Activated naive CD4-positive, alpha-beta T cell (primary cell): ENCODE measurements at places on chromosomes 2 and 18.

GRCh38 chr18:60506682-60507081 lies 134.1 kb upstream of the MC4R start:
- DNase-seq: no peak

DNA sequence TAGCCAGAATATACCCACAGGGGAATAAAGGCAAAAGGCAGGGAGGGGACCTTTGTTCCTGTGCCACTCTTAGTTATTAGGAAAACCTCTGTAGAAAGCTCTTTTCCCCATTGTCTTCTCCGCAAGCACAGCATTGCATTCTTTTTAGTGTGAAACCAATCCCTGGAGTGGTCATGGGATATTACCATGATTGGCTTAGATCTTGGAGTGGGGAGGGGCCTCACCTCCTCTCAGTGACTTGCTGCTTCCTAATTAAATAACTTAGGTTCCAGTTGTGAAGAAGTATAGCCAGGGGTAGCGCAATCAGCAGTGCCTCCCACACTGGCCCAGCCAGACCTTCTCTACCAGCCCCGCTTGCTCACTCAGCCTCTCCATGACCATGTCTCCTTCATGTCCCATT lies 49.9 kb upstream of the AFF3 start:
- no peak for DNase-seq

- DNase-seq: no peak
These were observed 113.4 kb downstream of the GBX2 start for GRCh38 chr2:236054621-236055305.

- DNase-seq: no peak
These were observed 257.7 kb downstream of the PTGR3 start for GRCh38 chr18:74951165-74951760.

DNA sequence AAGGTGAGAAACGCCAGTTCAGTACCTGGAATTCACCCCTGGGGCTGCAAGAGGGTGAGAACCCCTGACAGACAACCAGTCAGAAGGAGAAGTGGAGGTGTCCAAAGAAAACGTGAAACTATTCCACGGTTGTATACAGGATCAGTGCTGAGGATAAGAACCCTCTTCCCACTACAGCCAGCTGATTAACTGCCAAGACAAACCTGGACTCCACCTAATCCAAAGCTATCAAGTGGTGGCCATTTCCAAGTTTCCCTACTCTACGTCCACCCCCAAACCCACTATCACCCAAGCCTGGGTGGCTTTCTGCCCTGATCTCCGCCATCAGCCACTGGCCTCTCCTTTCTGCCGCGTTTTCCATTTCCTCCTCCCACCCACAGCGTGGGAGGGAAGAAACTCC lies 312.3 kb upstream of the ID2 start:
- no peak for DNase-seq

DNA sequence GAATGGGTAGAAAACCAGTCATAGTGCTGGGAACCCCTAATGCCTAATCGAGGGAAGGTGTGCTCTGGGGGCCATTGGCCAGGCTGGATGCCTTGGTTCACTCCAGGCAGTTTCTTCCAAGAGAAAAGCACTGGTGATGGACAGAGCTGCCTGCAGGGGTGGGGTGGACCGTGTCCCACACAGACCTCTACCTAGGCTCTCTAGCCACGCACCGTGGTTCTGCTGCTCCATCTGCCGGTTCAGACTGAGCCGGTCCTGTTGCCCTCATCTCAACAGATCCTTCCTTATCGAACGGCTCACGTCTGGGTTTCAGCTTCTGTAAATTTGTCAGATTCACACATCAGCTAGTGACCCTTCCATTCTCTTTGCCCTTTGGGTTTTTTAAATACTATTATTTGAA lies 46.4 kb downstream of the RALB start:
- DNase-seq: no peak

- no peak for DNase-seq
These were observed 149.2 kb downstream of the ABCA12 start for GRCh38 chr2:214989187-214989586.

GRCh38 chr2:201821080-201821479 lies 14.7 kb downstream of the CDK15 start:
- DNase-seq: no peak

DNA sequence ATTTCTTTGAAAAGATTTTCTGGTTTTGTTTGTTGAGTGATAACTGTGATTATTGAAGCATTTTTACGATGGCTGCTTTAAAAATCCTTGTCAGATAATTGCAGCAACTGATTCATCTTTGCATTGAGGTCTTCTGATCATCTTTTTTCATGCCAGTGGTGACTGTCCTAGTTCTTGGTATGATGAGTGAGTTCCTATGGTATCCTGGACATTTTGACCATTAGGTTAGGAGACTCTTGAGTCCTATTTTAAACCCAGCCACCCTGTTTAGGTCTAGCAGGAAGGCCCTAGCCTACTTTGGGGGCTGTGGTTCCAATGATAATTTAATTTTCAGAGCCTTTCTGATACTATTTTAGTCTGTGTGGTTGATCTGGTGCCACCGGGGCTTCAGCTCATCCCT lies 72.7 kb upstream of the REV1 start:
- DNase-seq: no peak

DNA sequence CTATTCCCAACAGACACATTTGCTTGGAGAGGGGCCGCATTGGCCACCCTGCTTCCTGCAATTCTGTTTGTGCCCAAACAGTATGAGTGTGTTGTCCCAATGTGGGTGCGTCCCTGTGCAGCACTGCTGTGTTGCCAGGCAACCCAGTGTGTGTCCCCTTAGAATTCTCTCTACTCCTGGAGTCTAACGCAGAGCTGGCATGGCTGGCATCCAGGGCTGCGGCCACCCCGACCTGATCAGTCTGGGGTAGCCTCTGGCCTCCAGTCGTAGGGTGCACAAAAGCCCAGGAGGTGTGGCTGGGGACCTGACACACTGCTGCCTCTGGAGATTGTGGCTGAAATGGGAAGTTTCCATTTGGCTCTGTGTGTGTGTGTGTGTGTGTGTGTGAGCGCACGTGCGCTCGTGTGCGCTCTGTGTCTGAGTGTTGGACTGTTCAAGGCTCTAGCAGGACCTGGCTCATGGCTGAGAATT lies 48.0 kb downstream of the TEX44 start:
- DNase-seq: no peak

DNA sequence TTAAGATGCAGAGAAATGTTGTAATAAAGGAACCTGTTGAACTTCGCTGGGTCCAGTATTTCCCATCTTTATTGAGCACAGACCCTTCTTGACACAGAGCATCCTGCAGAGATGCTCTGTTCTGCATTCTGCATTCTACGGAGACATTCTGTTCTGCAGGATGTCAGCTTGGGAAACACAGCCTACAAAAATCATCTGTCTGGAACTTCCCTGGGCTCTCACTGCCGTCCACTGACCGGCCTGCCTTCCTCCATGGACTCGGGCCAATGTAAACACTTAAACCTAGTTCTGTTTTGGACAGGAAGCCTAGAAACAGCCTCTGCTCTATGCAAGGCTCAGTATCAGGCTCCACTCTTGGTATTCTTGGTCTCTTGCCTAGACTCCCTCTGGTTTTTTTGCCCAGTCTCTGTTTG lies 90.0 kb upstream of the PPP1CB start:
- DNase-seq: no peak

DNA sequence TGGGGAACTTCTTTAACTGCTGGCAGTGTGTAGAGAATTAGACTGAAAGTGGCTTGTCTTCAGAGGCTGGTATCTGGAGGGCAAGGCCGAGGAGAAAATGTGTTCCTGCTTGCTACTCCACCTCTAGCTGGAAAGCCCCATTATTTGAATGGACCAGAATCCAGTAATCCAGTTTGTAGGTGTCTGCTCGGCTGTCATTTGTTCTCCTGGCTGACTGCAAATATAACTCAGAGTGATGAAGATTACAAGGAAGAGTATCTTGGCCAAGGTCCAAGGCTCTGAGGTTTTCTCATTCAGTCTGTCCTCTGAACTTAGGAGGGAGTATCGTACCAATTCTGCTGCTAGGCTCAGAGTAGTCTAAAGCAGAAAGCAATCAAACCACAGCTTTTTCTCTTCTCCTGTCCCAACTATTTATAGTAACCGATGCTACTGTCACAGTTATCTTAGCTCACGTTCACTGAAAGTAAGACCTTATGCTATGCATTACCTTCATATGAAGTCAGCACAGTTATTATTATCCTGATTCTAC lies 228.6 kb downstream of the SETBP1 start:
- DNase-seq: no peak

DNA sequence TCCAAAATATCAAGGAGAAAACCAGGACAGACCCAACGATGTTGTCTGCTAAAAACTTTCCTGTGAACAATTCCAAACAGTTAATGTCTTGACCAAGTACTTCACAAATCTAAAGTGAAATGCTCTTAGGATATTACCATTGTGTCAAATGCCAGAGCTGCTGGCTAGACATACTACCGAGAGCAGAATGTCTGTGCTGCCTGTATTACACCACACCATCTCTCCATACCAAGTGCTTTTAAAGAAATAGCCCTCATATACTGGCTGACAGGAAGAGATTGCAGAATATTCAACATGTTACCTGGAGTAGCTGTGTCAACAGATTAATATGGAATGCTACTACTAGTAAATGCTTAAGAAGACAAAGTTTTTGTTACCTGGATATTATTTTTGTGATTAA lies 18.6 kb downstream of the IAH1 start:
- no peak for DNase-seq

GRCh38 chr2:197165020-197165419 lies 145.6 kb downstream of the ANKRD44 start:
- DNase-seq: no peak

DNA sequence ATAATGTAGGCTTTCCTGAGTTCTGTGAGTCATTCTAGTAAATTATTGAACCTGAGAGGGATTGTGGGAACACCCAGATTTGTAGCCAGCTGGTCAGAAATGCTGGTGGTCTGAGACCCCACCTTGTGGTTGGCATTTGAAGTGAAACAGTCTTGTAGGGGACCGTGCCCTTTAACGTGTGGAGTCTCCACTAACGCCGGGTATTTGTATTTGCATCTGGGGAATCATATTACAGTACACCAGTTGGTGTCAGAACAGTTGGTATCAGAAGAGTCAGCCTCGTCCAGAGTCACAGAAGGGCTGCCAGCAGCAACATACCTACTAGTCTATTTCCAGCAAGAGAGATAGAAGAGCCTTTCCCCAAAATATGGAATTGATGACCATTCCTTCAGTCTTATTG lies 38.3 kb upstream of the PTPN4 start:
- no peak for DNase-seq

GRCh38 chr2:134333646-134334189 lies 79.8 kb downstream of the MGAT5 start:
- no peak for DNase-seq

DNA sequence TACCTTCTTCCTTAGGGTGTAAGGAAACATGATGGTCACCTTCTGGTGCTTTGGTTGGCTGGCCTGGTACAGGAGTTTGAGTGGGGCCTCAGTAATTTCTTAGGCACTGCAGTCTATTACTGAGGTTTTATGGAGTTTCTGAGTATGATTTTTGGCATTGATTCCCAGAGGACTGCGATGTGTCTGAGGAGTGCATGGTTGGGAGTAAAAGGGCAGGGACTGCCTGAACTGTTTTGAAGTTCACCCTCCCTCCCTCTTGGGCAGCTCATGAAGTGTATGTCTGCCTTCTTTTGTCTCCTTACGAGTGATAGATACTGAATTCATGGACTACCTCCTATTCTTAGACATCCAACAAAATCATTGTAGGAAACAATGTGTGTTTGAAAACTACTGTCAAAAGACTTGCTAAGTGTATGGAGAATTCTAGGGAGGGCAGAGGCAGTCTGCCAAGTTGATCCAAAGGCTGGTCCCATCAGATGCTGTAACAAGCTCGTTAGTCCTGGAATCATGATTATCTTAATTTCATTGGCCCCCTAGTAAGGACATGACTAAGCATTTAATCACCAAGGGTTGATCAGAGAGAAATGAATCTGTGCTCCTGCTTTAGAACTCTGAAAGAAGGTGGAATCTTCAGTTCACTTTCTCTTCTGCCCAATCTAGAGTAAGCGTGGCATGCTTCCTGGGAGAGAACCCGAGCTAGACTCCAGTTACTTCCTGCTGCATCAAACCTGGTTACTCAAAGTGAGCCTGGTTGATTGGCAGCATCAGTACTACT lies 26.5 kb downstream of the LYPD6B start:
- no peak for DNase-seq

DNA sequence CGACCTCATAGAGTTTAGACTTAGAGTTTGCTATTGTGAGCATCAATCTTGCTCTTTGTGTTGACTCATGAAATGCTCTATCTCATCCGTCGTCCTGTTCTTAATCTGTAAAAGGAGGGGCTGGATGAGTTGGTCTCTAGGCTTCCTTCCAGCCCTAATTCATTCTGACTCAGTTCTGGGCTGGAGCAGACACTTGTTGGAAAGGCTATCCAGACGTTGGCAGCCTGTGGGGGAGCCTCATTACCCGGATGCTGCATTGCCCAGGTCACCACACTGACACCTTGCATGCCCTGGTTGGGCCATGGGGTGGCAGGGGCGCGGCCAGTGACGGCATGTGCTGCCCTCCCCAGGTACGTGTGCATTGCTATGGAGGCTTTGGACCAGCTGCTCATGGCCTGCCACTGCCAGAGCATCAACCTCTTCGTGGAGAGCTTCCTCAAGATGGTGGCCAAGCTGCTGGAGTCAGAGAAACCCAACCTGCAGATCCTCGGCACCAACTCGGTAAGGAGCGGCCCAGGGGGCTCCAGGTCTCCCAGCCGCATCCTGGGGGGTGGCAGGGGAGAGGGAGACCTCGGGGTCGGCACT lies 61.5 kb downstream of the EFR3B start:
- DNase-seq: no peak

DNA sequence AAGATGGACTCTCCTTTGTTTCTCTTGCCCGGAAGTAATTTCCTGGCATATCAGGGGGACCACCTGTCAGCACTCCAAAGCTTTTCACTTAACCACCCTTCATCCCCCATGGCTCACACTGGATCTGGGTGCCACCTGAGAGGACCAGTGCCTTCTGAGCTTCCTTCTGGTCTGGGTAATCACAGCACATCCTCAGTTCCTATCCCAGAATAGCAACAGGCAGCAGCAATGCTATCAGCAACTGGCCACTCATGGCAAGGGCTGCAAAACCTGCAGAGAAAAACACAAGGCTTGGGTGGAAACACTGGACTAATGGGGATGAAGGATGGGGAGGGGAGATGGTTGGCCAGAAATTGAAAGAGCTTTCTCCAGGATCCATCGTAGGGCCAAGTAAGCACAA lies 59.9 kb upstream of the STPG4 start:
- no peak for DNase-seq

- DNase-seq: no peak
These were observed 68.3 kb upstream of the MYT1L start for GRCh38 chr2:2399396-2399795.

DNA sequence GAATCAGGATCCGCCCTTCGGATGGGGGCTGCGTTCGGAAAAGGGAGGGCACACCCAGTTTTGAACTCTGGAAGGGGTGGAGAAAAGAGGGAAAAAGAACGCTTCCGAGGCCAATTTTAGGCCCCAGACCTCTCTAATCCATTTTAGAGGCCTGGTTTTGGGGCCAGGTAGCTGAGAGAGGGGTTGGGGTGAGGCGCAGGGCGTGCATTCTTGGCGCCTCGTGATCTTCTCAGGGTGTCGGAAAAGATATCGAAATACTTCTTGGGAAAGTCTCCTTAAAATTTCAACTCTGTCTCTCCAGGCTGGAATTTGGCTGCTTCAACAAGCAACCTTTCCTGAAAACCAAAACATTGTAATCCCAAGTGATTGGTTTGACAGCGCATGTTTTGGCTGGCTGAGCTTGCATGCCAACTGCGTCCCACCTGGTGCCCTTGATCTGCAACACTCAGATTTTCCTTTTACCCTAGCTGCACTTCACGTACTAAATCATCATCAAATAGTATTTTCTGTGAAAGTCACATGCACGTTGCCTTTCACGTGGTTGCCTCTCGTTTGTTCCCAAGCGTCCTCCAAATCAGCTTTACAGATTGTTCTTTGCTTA lies 864 bp upstream of the XPO1 start:
- no peak for DNase-seq
